ENCODE measurements at places on chromosomes 1 and 21. TPM values are rescaled to one million over a fixed set of nuclear protein-coding genes. Genes with fewer than 3 reads are reported as not detected.
A peak's percentile ranks its signal among the peaks of the same experiment; 100 is the strongest.

GRCh38 chr1:165645654-165646366 lies 14.8 kb downstream of the MGST3 start:
- no peaks in the 10 kb centered on the region for H3K27me3 ChIP-seq
- peak; percentile 34 for DNase-seq
- no peak overlapping the region for H3K27ac ChIP-seq
- no peak overlapping the region for H3K4me3 ChIP-seq

- peaks cover 19% of the 10 kb centered on the region for H3K4me1 ChIP-seq
- H3K36me3 ChIP-seq = no peaks in the 10 kb centered on the region
- H3K27me3 ChIP-seq = no peaks in the 10 kb centered on the region
- no peak for DNase-seq
Observed at GRCh38 chr1:78490861-78491450, at the start of gene PTGFR. TSS of gene PTGFR (plus strand) at chr1:78490974. CDS start at chr1:78492744, 1,770 bp downstream.

GRCh38 chr1:3924825-3925220 lies 24.8 kb upstream of the C1orf174 start:
- H3K4me1 ChIP-seq = no peaks in the 10 kb centered on the region
- no peak overlapping the region for H3K4me3 ChIP-seq
- no peaks in the 10 kb centered on the region for H3K27me3 ChIP-seq
- no peak overlapping the region for H3K27ac ChIP-seq
- no peak for DNase-seq

DNA sequence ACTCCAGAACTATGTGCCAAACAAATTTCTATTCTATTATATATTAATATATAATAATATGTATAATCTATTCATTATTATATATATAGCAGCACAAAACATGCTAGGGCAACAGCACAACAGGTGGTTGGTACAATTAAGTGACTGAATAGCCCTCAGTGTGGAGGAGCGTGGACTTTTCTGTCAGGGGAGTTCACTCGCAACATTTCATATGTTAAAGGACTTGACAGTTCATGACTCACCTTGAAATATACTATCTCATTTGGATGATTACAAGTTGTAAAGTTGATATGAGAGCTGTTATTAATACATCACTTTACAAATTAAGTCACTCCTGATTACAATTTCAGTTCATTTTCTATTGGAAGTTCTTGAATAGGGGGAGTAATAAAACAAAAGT lies 178.4 kb downstream of the LHX8 start:
- H3K4me3 ChIP-seq = no peak overlapping the region
- no peak for DNase-seq
- no peaks in the 10 kb centered on the region for H3K36me3 ChIP-seq
- no peaks in the 10 kb centered on the region for H3K27me3 ChIP-seq
- H3K27ac ChIP-seq = no peak overlapping the region

- no peak for DNase-seq
- no peak overlapping the region for H3K27ac ChIP-seq
- H3K27me3 ChIP-seq = no peaks in the 10 kb centered on the region
Observed at GRCh38 chr1:100626397-100626796, 88.5 kb downstream of the GPR88 start.

DNA sequence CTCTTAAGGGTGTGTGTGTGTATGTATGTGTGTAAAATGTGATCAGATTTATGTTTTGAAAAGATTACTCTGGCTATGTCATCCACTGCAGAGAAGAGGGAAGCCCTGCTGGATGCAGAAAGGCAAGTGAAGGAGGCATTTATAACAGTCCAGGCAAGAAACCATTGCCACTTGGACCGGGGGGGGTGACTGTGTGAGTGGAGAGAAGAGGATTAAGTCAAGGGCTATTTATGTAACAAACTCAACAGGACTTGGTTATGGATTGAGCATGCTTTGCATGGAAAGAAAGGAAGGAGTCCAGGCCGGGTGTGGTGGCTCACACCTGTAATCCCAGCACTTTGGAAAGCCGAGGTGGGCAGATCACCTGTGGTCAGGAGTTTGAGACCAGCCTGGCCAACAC lies 143.0 kb downstream of the URB2 start:
- no peaks in the 10 kb centered on the region for H3K27me3 ChIP-seq
- H3K27ac ChIP-seq = no peak overlapping the region
- no peaks in the 10 kb centered on the region for H3K4me1 ChIP-seq
- no peak overlapping the region for H3K4me3 ChIP-seq
- H3K36me3 ChIP-seq = no peaks in the 10 kb centered on the region

DNA sequence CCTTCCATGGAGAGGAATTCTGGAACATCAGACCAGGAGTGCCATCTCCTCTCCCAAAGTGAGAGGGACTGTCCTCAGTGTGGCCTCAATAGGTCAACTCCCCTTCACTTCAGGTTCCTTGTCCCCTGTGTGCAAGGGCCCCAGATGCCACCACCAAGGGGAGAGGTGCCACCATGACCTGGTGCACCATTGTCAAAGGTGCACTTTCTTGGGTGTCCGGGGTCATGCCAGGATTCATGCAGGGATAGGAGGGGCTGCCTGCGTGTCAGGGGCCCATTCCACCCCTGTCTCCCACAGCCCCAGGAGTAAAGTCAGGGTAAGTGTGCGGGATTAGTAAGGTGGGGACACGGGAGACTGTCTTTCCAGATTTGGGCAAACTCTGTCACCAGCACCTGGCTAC lies 21.4 kb upstream of the EPHA2 start:
- no peak for DNase-seq
- H3K36me3 ChIP-seq = no peaks in the 10 kb centered on the region
- no peaks in the 10 kb centered on the region for H3K27me3 ChIP-seq
- H3K4me1 ChIP-seq = peaks cover 79% of the 10 kb centered on the region

GRCh38 chr1:65176591-65176990 lies 28.6 kb downstream of the AK4 start:
- peaks cover 65% of the 10 kb centered on the region for H3K4me1 ChIP-seq
- no peaks in the 10 kb centered on the region for H3K27me3 ChIP-seq
- no peak for DNase-seq
- H3K4me3 ChIP-seq = no peak overlapping the region
- H3K36me3 ChIP-seq = no peaks in the 10 kb centered on the region

DNA sequence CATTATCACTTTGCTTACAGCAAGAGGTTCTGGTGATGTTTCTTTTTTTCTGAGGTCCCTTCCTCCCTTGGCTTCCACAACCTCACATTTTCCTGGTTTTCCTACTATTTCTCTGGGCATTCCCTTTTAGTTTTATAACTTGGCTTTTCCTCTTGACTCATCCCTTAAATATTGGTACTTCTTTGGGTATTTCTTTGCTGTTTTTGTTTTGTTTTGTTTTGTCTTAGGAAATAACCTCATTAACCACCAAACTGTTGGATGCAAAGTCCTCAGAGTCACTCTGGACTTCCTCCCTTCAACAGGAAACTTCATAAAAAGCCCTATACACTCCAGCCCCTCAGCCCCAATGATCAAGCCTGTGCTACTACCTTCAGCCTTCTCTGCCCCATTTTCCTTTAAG lies 211.1 kb downstream of the DUSP10 start:
- no peaks in the 10 kb centered on the region for H3K4me1 ChIP-seq
- H3K36me3 ChIP-seq = no peaks in the 10 kb centered on the region
- DNase-seq = no peak
- no peaks in the 10 kb centered on the region for H3K27me3 ChIP-seq
- H3K27ac ChIP-seq = no peak overlapping the region

DNA sequence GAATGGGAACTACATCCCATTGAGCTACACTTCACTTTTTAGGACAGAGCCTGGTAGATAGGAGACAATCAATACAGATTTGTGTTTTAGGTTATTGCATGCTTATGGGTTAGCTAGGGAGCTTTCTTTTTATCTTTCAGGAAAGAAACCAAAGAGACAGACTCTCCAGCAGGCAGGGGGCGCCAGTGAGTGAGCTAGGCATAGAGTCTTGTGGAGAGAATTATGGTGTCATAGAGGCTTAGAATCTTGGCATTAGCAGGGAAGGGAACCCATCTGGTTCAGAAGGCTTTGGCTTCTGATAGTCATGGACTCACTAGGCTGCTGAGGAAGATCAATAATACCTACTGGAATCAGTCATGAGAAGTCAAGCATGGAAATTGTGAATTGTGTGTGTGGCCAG lies at the start of gene SMCP:
SMCP (plus strand) TSS at position 281 of the 400 bp plus-strand sequence. CDS start 6,101 bp downstream, outside the sequence.
- no peak within 1 kb of the TSS for H3K4me3 ChIP-seq
- H3K4me1 ChIP-seq = no peaks in the 10 kb centered on the region
- H3K27ac ChIP-seq = no peak within 1 kb of the TSS

- no peak for DNase-seq
- no peaks in the 10 kb centered on the region for H3K36me3 ChIP-seq
- H3K27me3 ChIP-seq = peaks cover 91% of the 10 kb centered on the region
- H3K4me1 ChIP-seq = no peaks in the 10 kb centered on the region
- H3K27ac ChIP-seq = no peak overlapping the region
Observed at GRCh38 chr1:3702528-3702927, 49.7 kb upstream of the CCDC27 start.

DNA sequence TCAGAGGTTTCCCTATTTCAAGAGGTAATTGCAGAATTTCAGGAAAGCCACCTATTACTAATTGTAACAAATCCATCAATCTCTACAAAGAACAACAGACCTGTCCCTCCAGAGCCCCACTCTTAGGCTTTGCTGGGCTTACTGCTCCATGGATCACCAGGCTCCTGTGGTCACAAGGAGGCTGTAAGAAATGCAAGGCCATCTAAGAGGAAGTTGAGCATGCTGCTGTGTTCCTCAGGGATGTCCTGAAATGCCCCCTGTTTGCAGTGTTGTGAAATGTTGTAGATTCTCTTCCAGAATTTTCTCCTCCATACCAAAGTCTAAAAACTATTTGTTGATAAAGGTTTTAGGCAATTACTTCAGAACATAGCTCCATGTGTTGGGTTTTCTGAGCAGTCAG lies 24.4 kb upstream of the DUSP23 start:
- H3K27me3 ChIP-seq = no peaks in the 10 kb centered on the region
- DNase-seq = no peak
- no peaks in the 10 kb centered on the region for H3K36me3 ChIP-seq

GRCh38 chr1:196655494-196655893 lies 3.7 kb downstream of the CFH start:
- H3K4me3 ChIP-seq = no peak overlapping the region
- H3K27me3 ChIP-seq = no peaks in the 10 kb centered on the region
- H3K36me3 ChIP-seq = no peaks in the 10 kb centered on the region
- H3K4me1 ChIP-seq = peaks cover 4% of the 10 kb centered on the region
- no peak overlapping the region for H3K27ac ChIP-seq
- no peak for DNase-seq

DNA sequence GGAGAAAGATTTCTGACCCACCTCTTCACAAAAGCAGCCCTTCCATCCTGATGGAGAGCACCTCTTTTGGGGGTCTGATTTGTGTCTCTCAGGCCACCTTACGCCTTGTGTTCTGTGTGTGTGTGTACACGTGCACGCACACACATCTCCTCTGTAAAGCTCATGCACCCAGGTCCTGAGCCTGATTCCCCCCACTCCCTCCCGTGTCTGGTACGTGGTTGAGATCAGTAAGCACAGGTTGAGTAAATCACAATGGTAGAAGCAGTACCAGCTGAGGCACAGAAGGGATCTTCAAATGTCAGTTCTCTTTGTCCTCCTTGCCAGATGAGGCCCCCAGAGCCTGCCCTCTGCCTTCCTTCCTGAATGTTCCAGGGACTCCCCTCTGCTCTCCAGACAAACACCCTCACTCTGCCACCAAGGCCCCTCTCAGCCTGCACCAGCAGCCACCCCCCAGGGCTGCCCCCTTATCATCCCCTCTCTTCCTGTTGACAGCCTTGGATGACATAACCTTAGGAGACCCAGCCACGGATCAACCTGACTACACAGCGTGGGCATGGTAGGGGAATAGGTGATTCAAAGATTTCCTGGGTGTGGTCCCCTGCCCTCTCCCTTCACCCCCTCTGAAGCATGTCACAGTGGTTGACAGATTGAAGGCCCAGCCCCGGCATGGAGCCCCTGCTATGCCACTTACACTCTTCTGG lies 112.8 kb downstream of the HIVEP3 start:
- H3K4me3 ChIP-seq = no peak overlapping the region
- no peak overlapping the region for H3K27ac ChIP-seq
- no peak for DNase-seq
- no peaks in the 10 kb centered on the region for H3K36me3 ChIP-seq
- H3K27me3 ChIP-seq = no peaks in the 10 kb centered on the region

GRCh38 chr1:36653850-36654249 lies 171.1 kb upstream of the CSF3R start:
- peaks cover 5% of the 10 kb centered on the region for H3K4me1 ChIP-seq
- no peaks in the 10 kb centered on the region for H3K27me3 ChIP-seq
- no peak for DNase-seq
- H3K4me3 ChIP-seq = no peak overlapping the region
- H3K36me3 ChIP-seq = no peaks in the 10 kb centered on the region
- H3K27ac ChIP-seq = no peak overlapping the region

Gene SLAMF9
- total RNA-seq = not detected

Gene FCGR1A
- 0.17 TPM for total RNA-seq

Gene ZBTB17
- 40.8 TPM for total RNA-seq

Gene LCE2C
- not detected for total RNA-seq

Gene LDLRAD2
- not detected for total RNA-seq

Gene OR2M3
- total RNA-seq = not detected

Gene DIPK1A
- 34.3 TPM for total RNA-seq

Gene DNALI1
- total RNA-seq = 11.8 TPM

Gene CYP4A22
- 0.46 TPM for total RNA-seq

Gene SKI
- total RNA-seq = 70.1 TPM

Gene TSSK3
- not detected for total RNA-seq

Gene ATP5PF
- total RNA-seq = 213 TPM

Gene ALX3
- not detected for total RNA-seq

Gene PTGFRN
- 109 TPM for total RNA-seq

Gene ATP1A4
- 2.1 TPM for total RNA-seq

Gene LORICRIN
- not detected for total RNA-seq
